NCI-H146 (cell line): ENCODE measurements at places on chromosomes 6 and 20.

GRCh38 chr20:52755744-52756143 is 216.4 kb upstream of the TSHZ2 start:
- no peak for DNase-seq

DNA sequence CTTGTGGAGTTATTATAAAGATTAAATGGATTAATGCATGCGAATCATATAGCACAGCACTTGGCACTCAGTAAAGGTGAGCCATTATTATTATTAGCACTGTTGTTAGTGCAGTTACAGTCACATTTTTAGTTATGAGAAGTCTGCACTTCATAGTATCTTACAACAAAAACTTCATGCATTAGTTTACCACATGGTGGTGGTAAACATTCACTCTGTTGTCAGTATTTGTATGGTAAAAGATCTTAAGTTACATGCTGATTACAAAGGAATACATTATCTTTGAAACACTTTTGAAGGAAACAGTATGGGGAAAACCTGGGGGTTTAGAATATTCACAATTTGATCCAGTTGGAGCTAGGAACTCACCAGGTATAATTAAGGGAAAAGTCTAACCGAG is 20.8 kb downstream of the TMEM14A start:
- DNase-seq, result no peak

- no peak for DNase-seq
Measured at GRCh38 chr6:148457137-148457842, 114.7 kb downstream of the SASH1 start.

- DNase-seq, result peak; percentile 87
Measured at GRCh38 chr20:35699127-35699956, at the start of the genes NFS1 and ROMO1. Gene NFS1 (minus strand): TSS chr20:35699352. CDS start chr20:35699288, 64 bp downstream. Gene ROMO1 (plus strand): TSS chr20:35699405. CDS start chr20:35699633, 228 bp downstream.

GRCh38 chr20:25461786-25462545 is 54.5 kb downstream of the GINS1 start:
- DNase-seq, result no peak

DNA sequence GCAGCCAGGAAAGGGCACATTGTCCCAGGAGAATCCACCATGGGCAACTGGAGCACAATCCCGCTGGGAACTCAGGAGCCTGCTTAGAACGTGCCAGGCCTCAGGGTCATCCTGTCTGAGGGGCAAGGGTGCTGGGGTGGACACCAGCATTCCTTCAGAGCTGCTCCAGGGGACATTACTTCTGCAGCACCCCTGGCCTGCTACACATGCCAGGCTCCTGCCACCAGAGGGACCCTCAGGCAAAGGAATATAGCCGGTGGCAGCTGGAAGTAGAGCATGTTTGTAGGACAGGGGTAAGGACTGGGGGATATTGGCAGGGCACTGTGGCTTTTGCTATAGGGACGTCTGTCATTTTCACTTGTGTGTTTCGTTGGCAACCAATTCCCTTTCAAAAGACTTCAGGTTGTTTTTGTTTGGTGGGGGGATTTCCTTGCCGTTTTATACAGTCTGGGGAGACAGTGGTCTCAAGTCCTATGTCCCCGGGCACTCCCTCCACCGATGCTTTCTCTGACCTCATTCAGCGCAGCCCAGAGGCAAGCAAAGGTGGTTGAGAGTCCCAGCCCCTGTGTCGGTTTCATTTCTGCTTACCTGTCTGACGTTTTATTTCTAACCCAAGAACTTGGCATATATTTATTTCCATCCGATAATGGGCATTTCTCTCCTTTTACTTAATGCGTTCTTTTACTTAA is 130.8 kb downstream of the JPH2 start:
- DNase-seq, result no peak

- DNase-seq, result no peak
Measured at GRCh38 chr20:44268802-44269201, 21.7 kb downstream of the GDAP1L1 start.

- DNase-seq, result no peak
Measured at GRCh38 chr6:124947971-124948451, 14.2 kb upstream of the RNF217 start.

- DNase-seq, result no peak
Measured at GRCh38 chr20:38831049-38831691, 25.7 kb downstream of the PPP1R16B start.

- no peak for DNase-seq
Measured at GRCh38 chr6:111971181-111971841, 82.6 kb upstream of the CCN6 start.
